CD8-positive, alpha-beta memory T cell (primary cell): ENCODE measurements at places on chromosomes 13 and 19. TPM values are rescaled to one million over a fixed set of nuclear protein-coding genes. Genes with fewer than 3 reads are reported as not detected.

GRCh38 chr13:97223711-97224541, 1.8 kb downstream of the MBNL2 start:
- DNase-seq, result no peak

DNA sequence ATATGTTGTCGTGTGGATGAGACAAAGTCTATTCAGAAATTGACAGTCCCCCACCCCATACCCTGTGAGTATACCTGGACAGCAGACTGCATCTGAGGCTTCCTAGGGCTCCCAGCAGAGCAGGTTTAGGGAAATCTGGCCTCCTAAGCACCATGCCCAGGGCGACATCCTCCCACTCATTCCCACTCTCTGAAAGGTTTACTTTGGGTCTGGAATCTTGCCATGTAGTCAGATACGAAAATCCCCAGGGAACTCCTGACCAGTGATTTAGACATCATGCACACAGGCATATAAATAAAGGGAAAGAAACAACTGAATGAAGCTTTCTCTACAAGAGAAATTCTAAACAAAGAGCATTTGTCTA, 717 bp upstream of the NALCN start:
- DNase-seq, result no peak

GRCh38 chr19:916645-917322, 349 bp upstream of the KISS1R start:
- DNase-seq, result no peak

GRCh38 chr19:5355693-5356092, 15.1 kb upstream of the PTPRS start:
- no peak for DNase-seq

- DNase-seq, result peak; percentile 65
These were observed 698 bp downstream of the BLOC1S3 start for GRCh38 chr19:45179072-45179891.

DNA sequence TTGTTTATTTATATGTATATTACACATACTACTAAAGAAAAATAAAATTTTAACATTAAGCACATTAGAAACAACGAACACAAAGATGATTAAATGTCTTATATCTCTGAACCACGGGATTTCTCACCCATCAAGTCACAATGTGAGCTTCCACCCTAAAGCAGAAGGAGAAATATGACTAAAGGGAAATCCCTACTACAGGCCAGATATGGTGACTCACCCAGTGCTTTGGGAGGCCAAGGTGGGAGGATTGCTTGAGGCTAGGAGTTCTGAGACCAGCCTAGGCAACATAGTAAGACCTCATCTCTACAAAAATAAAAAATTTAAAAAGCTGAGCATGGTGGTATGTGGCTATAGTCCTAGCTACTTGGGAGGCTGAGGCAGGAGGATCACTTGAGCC, 24.6 kb downstream of the DCT start:
- DNase-seq, result no peak

- DNase-seq, result no peak
These were observed 200.0 kb downstream of the KLF12 start for GRCh38 chr13:73934215-73934641.

DNA sequence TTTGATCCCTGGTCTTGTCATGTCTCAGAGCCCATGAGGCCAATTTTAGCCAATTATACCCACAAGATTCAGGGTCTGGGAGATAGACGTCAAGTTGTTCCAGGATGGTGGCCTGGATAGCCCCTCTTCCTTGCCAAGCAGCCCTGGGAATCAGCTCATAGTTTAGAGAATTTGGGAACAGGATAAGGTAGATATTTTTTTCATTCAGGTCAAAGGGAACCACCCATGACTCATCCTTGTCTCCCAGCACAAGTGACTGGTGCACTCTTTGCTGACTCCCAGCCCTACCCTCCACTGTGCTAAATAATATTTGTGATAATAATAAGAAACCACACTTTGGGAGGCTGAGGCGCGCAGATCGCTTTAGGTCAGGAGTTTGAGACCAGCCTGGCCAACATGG, 17.1 kb upstream of the S1PR4 start:
- DNase-seq, result no peak

DNA sequence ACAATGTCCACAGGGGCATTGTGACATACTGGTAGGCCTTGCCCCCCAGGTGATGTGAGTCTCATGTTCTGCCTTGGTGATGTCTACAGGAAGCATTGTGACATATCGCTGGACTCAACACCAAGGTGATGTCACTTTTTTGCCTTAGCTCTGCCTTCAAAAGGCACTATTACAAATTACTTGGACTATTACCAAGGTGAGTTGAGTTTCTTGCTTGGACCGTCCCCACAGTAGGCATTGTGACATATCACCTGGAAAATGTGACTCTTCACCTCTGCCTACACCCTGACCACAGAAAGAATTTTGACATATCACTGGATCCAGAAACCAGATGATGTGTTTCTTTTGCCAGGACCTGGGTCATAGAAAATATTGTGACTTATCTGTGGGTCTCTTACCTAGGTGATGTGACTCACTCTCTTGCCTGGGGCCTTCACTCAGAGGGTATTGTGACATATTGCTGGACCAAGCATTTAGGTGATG, 60.6 kb upstream of the ZNF724 start:
- no peak for DNase-seq

DNA sequence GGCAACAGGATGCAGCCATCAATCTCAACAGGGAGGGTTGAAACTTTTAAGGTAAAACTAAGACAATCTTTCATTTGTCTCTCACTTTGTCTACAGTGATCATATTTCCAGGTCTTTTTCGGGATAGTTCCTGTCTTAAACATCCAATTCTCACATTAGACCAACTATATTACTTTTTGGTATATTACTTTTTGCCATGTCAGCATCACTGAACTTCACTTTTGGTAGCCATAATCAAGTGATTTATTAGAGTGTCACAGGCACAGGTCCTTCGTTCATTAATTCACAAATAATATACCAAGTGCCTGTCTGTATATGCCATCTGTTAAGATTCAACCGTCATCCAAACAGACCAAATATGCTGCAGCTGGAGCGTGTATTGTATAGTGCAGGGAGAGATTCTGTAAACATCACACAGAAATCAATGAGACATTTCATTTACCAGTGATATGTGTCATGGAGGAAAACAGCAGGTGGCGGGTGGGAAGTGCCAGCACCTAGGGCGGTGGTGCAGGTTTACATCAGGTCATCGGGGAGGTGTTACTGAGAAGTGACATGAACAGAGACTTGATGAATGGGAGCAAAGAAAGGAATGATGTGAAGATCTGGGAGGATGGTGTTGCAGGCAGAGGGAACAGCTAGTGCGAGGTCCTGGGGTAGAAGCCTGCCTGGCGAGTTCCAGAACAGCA, 24.9 kb downstream of the ARHGEF7 start:
- DNase-seq, result no peak

DNA sequence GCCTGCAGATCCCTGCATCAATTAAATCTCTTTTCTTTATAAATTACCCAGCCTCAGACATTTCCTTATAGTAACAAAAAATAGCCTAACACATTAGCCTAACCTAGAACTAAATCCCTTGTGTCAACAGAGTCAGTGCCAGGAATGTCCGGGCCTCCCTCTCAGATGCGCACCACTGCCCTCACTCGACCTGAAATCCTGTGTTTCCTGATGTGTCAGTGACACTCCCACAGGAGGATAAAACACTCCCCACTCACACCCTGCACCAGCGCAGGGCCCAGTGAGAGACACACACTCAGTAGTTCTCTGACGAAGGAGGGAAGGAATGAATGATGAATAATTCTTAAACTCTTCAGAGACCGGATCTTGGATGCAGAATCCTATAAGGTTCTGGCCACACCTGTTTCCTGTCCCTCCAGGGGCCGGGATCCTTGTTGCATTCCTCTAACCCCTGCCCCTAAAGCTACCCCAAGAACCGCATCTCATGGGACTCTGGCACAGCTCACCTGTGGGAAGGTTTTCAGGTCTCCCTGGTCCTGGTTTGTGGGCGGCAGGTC, 3.1 kb downstream of the CEACAM3 start:
- DNase-seq, result no peak

DNA sequence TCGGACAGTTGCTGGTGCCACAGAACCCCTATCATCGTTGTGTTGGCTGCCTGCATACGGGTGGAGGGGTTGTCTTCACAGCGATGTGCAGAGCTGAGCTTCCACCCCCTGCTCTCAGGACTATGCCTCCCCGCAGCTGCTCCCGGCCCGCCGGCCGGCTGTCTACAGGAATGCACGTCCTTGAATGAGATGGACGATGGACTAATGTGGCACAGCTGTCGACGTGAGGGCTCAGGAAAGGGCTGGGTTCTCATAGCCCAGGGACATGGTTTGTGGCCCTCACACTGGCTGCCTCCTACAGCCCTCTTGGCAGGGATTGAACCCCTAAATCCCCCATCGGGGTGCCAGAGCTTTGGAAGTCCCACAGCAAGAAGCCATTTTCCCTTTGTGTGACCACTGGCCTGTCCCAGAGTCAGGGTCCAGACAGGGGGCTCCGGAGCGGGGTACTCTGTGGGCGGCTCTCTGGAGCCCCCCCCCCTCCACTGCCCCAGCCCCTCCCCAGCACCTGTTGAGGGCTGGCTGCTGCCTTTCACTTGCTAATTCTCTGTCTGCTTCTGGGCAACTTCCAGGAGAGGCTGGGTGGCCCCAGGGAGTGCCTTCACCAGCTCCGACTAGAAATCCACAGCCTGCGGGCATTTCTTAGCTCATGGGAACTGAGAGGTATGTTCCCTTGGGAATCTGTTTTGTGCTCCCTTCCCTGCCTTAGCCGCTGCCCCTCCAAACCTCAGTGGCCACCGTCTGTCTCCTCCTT, 40.2 kb downstream of the TSSK6 start:
- no peak for DNase-seq

GRCh38 chr13:25679159-25679558, 307.4 kb downstream of the ATP8A2 start:
- DNase-seq, result no peak

- no peak for DNase-seq
These were observed 159.9 kb upstream of the PRR20A start for GRCh38 chr13:56980856-56981255.

The S1PR2 gene
- 19.9 TPM for total RNA-seq

The PRTN3 gene
- total RNA-seq, result not detected

The ZNF559 gene
- 17.3 TPM for total RNA-seq

The KLK2 gene
- not detected for total RNA-seq

The ZSCAN18 gene
- total RNA-seq, result 24.0 TPM

The LGALS13 gene
- total RNA-seq, result not detected
